K562 (cell line): ENCODE measurements at places on chromosomes 1 and 21. TPM values are rescaled to one million over a fixed set of nuclear protein-coding genes. Genes with fewer than 3 reads are reported as not detected.

- H3K27me3 ChIP-seq, result no peaks in the 10 kb centered on the region
- H3K27ac ChIP-seq, result no peak overlapping the region
- no peaks in the 10 kb centered on the region for H3K36me3 ChIP-seq
- H3K4me1 ChIP-seq, result no peaks in the 10 kb centered on the region
- no peak overlapping the region for H3K4me3 ChIP-seq
Measured at GRCh38 chr1:95023399-95024043, 49.2 kb downstream of the ALG14 start.

DNA sequence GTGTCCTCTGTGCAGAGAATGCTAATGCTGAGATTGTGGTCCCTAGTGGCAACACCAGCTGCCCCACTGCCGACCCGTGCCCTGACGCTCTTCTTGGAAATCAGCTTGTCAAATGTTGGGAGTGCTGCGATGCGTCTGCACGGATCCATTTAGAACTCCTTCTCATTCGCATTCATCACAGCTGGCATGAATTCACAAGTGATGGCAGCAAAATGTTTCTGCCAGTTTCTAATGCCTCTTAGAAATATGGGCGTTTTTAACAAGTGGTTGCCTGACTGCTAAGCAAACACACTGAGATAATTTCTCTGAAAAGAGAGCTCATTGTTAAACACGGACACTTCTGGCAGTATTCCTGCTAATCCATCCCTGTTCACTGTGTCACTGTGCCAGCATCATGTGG is 131.9 kb upstream of the KCNJ6 start:
- H3K27me3 ChIP-seq, result no peaks in the 10 kb centered on the region
- H3K27ac ChIP-seq, result no peak overlapping the region
- no peaks in the 10 kb centered on the region for H3K4me1 ChIP-seq
- H3K36me3 ChIP-seq, result peaks cover 6% of the 10 kb centered on the region; the same call in 2 of the 3 replicates
- no peak for DNase-seq

GRCh38 chr1:12309783-12310742 is 80.2 kb downstream of the VPS13D start:
- no peak overlapping the region for H3K27ac ChIP-seq
- H3K36me3 ChIP-seq, result peaks cover 88% of the 10 kb centered on the region
- no peaks in the 10 kb centered on the region for H3K27me3 ChIP-seq
- DNase-seq, result no peak

- no peaks in the 10 kb centered on the region for H3K4me1 ChIP-seq
- no peak for DNase-seq
- H3K4me3 ChIP-seq, result no peak overlapping the region
- H3K27ac ChIP-seq, result no peak overlapping the region
- no peaks in the 10 kb centered on the region for H3K27me3 ChIP-seq
- H3K36me3 ChIP-seq, result no peaks in the 10 kb centered on the region
Measured at GRCh38 chr1:4402032-4402431, 252.4 kb upstream of the AJAP1 start.

DNA sequence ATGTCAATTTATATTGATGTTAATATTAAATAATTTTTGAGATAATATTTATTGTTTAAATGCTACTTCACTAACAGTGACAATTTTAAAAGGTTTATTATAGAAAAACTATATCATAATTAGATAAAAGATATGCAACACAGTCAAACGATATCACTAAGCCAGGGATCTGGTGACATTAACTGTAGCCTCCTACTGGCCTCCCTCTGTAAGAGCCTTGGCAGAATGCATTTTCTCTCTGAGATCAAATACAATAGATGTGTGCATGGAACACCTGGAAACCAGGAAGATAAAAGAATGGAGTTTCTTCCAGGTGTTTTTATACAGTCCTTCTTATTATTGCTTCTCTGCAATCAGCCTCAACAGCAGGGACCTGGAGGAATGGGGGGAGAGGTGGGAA is 1762.1 kb downstream of the BRINP3 start:
- H3K4me1 ChIP-seq, result no peaks in the 10 kb centered on the region
- no peak for DNase-seq
- no peak overlapping the region for H3K4me3 ChIP-seq

GRCh38 chr1:154813846-154814505 is 56.1 kb downstream of the KCNN3 start:
- no peak for DNase-seq
- no peak overlapping the region for H3K4me3 ChIP-seq
- H3K27me3 ChIP-seq, result peaks cover 63% of the 10 kb centered on the region
- H3K4me1 ChIP-seq, result peaks cover 5% of the 10 kb centered on the region; the same call in 1 of the 2 replicates

GRCh38 chr1:198880818-198881597 is 242.2 kb downstream of the PTPRC start:
- no peak for DNase-seq
- no peaks in the 10 kb centered on the region for H3K36me3 ChIP-seq
- no peak overlapping the region for H3K4me3 ChIP-seq

DNA sequence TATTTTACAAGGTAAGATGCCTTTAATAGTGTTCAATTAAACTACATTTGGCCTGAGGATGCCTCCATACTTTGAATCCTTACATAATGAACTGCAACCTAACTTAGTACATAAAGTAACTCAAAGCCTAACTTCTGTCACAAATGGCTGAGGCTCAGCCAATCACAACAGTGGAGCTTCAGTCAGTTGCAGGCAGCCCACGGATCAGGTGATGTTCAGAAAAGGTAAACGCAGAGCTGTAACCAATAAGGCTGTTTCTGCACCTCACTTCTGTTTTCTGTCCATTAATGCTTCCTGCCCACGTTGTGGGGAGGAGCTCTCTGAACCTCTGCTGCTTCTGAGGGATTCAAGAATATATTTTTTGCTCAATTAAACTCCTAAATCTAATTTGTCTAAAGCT is 94.8 kb upstream of the KIAA0040 start:
- H3K27me3 ChIP-seq, result no peaks in the 10 kb centered on the region
- DNase-seq, result no peak
- H3K36me3 ChIP-seq, result no peaks in the 10 kb centered on the region
- H3K4me1 ChIP-seq, result no peaks in the 10 kb centered on the region
- H3K4me3 ChIP-seq, result no peak overlapping the region
- H3K27ac ChIP-seq, result no peak overlapping the region

GRCh38 chr1:192395895-192396294 is 79.1 kb downstream of the RGS21 start:
- H3K27ac ChIP-seq, result no peak overlapping the region
- no peak for DNase-seq
- H3K27me3 ChIP-seq, result no peaks in the 10 kb centered on the region
- H3K36me3 ChIP-seq, result no peaks in the 10 kb centered on the region
- H3K4me1 ChIP-seq, result no peaks in the 10 kb centered on the region

NPR1 gene
- 0.04 and 0.16 TPM in 2 replicates for total RNA-seq

THEM5 gene
- total RNA-seq, result not detected in 2 replicates
